ENCODE measurements at places on chromosomes 13 and 19.

DNA sequence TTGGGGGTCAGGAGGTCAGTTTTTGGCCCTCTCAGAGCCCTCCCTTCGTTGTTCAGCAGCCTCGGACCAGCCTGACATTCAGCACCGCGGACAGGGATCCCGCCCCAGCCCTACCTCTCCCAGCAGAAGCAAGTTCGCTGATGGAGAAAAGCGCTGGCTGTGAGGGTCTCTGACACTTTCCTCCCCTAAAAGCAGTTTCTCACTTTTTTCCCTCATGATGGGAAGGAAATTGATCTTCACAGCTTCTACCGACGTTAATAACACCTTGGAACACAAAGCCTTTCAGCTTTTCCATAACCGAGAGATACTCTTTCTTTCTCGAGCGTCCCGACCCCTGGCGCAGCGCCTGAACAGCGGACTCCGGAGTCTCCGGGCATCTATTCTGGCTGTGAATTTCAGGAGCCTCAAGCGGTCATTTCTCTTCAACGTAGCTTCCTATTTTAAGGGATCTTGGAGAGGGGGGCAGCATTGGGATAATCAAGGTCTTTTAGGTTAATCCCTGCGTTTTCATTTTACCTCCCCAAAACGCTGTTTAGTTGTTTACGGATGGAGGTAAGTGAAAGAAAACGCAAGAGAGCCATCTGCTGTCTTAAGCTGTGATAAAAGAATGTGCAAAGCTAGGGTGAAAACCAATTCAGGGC, 467.2 kb downstream of the ITGBL1 start:
- no peak for DNase-seq

DNA sequence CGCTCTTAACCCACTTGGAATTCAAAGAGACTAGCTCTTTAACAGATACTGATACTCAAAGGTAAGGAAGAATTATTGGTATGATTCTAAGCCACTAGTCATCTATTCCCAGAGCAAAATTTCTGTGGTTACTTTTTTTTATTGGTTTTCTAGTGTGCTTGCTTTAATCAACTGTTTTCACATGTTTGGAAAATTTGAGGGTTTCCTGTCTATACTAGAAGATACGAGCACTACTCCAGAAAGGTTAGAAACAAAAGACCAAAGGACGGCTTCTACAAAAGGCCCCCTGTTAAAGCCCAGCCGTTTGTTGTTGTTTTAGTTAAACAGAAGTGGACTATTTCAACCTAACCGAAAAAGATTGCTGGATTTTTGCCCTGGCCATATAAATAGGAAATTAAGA, 18.5 kb upstream of the LPAR6 start:
- no peak for DNase-seq

DNA sequence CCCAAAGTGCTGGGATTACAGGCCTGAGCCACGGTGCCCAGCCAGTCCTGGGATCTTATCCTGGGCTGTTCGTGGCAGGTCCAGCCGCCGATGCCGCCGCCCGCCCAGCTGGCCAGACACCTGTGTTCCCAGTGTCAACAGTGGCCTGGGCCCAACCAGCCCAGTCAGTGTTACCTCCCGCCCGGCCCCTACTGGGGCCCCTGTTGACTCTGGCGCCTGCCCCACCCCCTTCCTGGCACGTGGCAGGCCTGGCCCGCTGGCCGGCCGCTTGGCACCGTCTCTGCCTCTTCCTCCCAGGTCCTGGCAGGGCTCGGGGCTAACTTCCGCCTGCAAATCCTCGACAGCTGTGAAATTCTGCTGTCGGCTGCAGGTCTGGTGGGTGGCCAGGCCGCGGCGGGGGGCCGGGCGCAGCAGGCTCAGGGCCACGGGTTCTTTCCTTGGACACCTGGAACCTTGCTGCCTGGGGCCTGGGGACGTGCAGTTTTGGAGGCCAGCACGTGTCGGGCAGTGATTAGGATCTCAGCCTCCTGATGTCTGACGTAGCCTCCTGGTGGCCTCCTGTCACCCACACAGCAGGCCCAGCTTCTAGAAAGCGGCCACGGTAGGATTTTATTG, 9.1 kb downstream of the ARID3A start:
- DNase-seq, result no peak

DNA sequence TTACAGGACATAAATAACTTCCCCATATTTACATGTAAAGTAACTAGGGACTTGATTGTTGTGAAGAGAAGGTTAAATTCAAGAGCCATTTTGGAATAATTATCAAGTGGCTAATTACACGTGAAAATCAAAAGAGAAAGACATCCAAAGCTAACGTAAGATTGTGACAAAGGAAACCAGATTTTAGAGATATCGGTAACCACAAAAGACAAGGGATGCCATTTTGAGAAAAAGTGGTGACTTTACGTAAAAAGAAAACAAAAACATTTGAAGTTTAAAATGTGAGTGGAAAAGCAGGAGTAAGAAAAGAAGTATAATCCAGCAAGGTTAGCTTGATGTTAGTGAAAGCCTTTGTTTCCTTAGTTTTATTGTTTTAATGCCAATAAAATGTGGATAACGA, 10.9 kb upstream of the VWA8 start:
- no peak for DNase-seq

DNA sequence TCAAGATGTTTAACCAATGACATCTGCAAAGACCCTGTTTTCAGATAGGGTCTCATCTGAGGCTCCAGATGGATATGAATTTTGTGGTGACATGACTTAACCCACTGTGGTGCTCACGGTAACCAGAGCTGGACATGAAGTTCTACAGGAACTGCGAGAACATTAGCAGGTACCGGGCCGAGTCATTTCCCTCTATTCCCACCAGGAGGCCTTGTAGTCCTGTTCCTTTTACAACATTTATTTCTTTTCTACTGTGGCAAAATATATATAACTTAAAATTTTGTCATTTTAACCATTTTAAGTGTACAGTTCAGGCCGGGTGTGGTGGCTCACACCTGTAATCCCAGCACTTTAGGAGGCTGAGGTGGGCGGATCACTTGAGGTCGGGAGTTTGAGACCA, 7.6 kb upstream of the TSPAN16 start:
- DNase-seq, result no peak

DNA sequence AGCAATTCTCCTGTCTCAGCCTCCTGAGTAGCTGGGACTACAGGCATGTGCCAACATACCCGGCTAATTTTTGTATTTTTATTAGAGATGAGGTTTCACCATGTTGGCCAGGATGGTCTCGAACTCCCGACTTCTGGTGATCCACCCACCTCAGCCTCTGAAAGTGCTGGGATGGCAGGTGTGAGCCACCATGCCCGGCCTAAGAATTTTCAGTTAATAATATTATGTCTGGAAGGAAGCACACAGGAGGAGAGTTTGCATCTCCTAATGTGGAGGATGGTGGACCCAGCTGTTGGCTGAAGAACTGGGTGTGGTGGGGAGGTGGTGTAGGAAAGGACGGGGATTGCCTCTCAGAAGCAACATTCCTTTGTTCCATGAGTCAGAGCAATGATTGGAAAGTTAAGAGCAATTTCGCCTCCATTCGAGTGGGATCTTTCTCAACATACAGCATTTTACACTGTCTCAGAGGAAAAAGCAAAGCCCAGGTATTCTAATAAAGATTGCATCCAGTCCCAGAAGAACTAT, 11.9 kb downstream of the PDCD2L start:
- DNase-seq, result no peak

GRCh38 chr19:38039966-38040365, 133.0 kb downstream of the SIPA1L3 start:
- DNase-seq, result peak; percentile 85

DNA sequence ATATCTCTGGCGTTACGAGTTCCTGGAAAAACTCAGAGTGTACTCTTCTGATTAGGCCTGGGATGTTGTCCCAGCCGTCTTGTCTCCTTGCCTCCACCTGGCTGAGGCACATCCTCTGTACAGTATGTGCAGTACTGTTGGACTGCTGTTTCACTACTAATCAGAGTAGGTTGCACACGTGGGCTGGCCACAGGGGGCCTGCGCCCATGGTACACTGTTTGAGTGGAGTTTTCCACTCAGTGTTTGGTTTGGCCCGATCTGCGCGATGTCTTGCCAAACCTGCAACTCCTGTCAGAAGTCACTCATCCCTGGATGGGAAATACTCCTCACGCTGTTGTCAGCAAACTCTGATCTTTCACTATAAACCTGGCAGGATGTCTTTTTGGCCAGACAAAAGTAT, 189.6 kb upstream of the CSNK1A1L start:
- no peak for DNase-seq

GRCh38 chr13:72657379-72657778, 70.0 kb downstream of the MZT1 start:
- no peak for DNase-seq

GRCh38 chr13:20401931-20402856, 123.5 kb downstream of the CRYL1 start:
- DNase-seq, result peak; percentile 61

DNA sequence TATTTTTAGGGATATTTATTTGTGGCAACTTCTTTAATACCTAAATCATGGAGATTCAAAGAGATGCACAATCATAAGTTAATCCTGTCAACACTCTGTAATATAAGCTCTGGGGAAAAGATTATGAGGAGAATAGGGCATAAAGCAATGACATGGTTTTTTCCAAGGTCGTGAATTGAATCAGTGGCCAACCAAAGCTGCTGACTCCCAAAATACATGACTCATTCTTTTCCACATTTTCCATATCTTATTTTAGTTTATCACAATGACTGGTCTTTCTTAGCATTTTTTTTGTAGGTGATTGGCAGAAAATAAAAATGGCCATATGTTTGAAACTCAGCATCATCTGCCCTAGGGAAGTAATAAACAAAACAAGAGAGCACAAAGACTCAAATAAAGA, 28.5 kb upstream of the RBM26 start:
- DNase-seq, result peak; percentile 9

DNA sequence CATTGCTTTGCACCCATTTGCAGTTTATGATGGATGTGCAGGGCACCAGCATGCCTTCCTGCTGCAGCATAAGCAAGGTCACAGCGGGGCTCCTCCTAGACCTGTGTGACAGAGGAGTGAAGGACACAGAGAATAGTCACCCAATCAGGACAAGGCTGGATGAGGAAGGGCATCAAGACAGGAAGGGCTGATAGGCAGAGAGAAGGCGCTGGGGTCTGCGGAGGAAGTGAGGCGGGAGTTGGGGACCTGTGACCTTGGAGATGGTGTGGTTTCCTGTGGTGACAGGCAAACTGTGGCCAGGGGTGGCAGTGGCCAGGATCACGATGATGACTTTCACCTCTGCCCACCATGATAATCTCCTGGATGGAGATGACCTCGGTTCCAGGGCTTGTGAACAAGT, 16.4 kb upstream of the KCTD15 start:
- DNase-seq, result no peak

GRCh38 chr19:54189145-54189734, at the start of gene MBOAT7:
Gene MBOAT7, minus strand, starts transcription at chr19:54189580. Its CDS starts 1,072 bp downstream, at chr19:54188508.
- no peak for DNase-seq

DNA sequence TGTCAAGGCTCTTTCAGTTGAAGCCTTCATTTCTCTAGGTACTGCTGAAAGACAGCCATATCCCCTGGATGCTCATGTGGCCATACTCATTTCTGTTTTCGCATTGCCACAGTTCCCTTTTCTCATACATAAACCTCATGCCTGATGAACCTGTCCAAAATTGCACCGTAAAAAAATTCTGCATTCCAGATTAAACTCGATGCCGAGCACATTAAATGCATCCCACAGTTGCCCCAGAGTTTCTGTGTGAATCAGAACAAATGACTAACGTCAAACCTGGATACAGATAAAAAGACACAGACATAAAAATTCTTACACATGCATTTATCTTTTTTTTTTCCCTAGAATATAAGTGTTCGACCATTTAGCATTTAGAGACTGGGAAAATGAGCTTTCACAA, 288.2 kb downstream of the COG6 start:
- DNase-seq, result no peak

- no peak for DNase-seq
Measured at GRCh38 chr19:33604651-33605050, 17.1 kb upstream of the CHST8 start.

DNA sequence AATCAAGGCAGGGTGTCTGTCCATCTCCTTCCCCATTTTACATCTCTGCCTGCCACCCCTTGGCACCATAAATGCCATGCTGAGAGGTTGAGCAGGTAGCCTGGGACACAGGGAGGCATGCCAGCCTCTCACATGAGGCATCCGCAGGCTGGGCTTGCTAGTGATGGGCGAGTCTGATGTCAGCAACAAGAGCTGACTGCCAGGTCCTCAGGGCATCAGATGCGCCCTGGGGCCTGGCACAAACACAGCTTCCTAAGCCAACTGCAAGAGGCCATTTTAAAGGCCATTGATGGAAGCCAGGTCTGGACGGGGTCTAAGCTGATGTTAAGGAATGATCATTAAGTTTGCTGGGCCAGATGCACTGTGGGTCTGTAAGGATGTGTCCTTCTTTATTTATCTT, 34.6 kb downstream of the MYH14 start:
- DNase-seq, result no peak

GRCh38 chr19:8695501-8695900, 3.1 kb downstream of the ACTL9 start:
- no peak for DNase-seq

- no peak for DNase-seq
Measured at GRCh38 chr13:46035066-46035465, 17.5 kb downstream of the ZC3H13 start.

DNA sequence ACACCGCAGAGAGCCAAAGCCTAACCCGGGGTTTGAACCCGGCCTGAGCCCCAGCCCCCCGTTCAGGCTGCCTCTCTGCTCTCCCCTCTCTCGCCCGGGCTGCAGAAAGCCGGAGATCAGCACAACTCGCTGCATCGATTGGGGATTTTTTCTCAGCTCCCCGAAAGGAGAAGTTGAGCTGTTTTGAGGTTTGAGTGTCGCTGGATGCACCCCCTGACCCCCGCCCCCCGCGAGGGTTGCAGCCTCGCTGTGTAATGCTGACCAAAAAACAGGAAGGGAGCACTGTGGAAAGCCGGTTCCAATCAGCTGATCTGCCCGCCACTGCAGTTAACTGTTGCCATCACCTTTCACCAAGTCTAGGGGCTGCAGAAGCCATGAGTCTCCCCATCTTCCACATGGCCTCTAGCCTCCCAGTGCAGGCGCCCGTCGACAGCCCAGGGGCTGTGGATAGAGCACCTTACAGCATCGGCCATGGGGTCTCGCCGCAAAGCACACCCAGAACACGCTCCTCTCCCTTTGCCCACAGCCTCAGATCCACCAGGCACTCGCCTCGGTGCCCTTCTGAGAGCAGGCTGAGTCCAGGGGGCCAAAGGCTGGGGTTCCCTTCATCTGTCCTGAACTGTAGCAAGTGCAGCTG, 34.5 kb downstream of the MYO9B start:
- DNase-seq, result no peak

DNA sequence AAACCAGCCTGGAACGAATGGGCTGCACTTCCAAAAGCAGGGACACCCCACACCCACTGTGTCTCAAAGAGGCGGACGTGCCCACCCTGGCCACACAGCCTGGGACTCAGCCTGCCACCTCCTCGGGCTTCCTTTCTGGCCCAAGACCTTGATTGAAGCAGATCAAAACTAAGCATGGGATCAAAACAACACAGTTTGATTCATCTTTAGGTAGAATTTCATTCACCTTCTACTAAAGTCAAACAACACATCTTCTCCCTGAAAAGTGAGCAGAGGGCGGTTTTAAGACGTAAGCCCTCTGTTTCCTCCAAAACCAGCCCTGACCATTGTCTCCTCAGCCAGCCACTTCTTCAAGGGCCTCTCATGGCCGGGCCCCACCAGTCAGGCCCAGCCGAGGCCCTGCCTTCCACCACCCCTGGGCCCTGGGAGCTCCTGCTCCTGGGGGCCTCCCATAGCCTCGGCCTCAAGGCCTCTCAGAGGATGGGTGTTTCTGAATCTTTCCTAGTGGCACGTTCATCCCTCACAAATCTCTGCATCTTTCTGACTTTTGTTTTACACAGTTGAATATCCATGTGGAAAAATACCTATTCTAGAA, 6.3 kb upstream of the F10 start:
- DNase-seq, result no peak

GRCh38 chr19:32354345-32354744, 8.9 kb downstream of the ZNF507 start:
- DNase-seq, result no peak
